ENCODE measurements at places on chromosomes 12 and 14.

GRCh38 chr14:102510616-102511520 is 1.3 kb upstream of the ANKRD9 start:
- no peak for DNase-seq

- DNase-seq: no peak
Measured at GRCh38 chr14:68708343-68708742, 84.5 kb downstream of the ZFP36L1 start.

DNA sequence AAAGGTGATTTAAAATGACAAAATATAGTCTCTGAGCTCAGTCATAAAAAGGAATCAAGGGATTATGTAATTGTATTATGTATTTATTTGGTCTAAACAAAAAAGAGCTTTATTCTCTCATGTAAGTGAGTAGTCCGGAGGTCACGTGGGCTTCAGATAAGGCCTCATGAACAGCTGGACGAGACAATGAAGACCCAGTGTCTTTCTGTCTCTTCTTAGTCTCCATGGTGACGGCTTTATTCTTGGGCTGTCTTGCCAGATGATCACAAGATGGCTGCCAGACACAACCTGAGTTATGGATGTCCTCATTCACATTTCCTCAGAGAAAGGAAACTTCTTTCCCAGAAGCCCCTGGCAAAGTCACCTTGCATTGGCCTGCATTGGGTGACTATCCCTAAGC is 98.6 kb downstream of the ARF6 start:
- DNase-seq: no peak

GRCh38 chr12:6292606-6293005 is 17.9 kb upstream of the PLEKHG6 start:
- no peak for DNase-seq

DNA sequence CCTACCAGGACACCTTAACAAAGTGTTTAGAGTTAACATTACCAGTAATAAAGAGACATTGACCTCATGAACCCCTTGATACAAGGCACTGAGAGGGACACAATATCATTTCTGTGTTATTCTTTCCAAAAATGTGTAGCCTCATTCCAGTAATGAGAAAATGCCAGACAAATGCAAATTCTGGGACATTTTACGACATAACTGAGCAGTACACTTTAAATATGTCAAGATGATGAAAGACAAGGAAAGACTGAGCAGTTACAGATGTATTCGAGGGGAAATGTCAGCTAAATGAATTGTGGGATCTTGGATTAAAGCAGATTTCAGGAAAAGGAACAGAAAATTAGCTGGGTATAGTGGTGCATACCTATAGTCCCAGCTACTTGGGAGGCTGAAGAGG is 255.6 kb downstream of the ERC1 start:
- DNase-seq: no peak

GRCh38 chr12:46660719-46661109 is 165.1 kb downstream of the SLC38A4 start:
- no peak for DNase-seq

DNA sequence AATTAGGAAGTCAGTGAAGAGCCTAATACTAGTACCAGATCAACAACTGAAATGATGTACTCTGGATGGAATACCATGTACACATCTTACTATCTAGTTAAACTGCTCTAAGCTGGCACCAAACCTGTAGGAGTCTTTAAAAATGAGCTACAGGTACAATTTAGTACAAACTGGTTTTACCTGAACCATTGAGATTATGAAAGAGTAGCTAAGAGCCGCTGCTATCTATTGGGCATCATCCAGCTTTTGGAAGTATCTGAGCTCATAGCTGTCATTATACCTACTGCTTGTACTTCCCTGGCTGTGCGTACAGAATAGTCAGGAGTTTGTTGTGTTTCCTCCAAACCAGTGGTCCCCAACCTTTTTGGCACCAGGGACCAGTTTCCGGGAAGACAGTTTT is 12.4 kb downstream of the TBC1D30 start:
- DNase-seq: no peak
